ENCODE measurements at places on chromosomes 6 and 20.
A peak's percentile ranks its signal among the peaks of the same experiment; 100 is the strongest.

GRCh38 chr20:4788314-4788713 is 66.6 kb downstream of the PRND start:
- DNase-seq = no peak

GRCh38 chr6:43666196-43666920 is 21.2 kb downstream of the MRPS18A start:
- no peak for DNase-seq

DNA sequence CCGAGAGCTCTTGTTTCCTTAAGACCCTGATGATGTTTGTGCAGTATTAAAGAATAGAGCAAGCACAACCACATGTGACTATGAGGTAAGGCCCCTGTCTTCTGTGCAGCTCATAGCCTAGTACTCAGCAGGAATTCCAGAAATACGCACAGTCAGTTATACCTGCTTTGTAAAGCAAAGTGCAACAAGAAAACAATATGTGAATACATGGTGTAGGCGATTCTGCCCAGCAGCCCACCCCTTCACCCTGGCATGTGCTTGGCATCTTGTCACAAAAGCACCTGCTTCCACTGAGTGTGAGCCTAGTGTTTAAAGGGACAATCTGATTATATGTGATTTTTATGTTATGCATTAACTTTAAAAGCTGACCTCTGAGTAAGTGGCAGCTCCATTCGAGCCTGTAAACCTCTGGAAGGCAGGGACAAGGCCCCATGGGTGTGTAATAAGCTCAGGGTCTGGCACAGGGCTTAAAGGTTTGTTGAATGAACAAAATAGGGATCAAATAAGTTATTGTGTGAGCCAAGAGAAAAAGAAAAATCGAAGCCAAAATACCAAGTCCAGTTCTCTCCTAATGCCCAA is 148.7 kb downstream of the DOK5 start:
- DNase-seq = no peak

DNA sequence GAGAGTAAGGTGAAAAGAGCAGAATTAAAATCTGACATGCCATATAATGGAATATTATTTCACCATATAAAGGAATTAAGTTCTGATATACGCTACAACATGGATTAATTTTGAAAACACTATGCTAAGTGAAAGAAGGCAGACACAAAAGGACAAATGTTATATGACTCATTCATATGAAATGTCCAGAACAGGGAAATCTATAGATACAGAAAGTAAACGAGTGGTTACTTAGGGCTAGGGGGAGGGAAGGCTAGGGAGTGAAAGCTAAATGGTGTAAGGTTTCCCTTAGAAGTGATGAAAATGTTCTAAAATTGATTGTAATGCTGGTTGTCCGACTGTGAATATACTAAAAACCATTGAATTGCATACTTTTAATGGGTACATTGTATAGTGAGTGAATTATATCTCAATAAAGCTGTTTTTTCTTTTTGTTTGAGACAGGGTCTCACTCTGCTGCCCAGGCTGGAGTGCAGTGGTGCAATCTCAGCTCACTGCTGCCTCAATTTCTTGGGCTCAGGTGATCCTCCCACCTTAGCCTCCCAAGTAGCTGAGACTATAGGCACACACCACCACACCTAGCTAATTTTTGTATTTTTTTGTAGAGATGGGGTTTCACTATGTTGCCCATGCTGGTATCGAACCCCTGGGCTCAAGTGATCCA is 8.2 kb downstream of the PRPH2 start:
- DNase-seq = no peak

GRCh38 chr6:139640921-139641320 is 266.5 kb upstream of the CITED2 start:
- DNase-seq = no peak

DNA sequence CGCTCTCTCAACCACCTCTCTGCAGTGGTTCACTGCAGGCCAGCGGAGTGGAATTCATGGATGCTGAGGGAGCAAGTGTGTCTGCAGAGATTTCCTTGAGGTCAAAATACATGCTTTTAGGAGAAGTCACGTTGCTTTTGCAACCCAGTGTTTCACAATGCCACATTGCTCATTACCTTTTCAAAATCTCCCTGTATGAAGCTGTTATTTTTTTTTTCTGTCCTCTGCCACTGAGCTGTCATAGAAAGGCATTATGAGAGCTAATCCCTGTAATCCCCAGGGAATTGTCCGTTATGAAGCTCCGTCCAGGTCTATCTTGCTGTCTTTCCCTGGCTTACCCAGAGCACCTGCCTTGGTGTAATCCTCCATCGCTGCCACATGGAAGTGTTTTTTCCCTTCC is 60.5 kb upstream of the SLC22A23 start:
- DNase-seq = no peak

- no peak for DNase-seq
Observed at GRCh38 chr6:35497571-35498421, 917 bp upstream of the TEAD3 start.

DNA sequence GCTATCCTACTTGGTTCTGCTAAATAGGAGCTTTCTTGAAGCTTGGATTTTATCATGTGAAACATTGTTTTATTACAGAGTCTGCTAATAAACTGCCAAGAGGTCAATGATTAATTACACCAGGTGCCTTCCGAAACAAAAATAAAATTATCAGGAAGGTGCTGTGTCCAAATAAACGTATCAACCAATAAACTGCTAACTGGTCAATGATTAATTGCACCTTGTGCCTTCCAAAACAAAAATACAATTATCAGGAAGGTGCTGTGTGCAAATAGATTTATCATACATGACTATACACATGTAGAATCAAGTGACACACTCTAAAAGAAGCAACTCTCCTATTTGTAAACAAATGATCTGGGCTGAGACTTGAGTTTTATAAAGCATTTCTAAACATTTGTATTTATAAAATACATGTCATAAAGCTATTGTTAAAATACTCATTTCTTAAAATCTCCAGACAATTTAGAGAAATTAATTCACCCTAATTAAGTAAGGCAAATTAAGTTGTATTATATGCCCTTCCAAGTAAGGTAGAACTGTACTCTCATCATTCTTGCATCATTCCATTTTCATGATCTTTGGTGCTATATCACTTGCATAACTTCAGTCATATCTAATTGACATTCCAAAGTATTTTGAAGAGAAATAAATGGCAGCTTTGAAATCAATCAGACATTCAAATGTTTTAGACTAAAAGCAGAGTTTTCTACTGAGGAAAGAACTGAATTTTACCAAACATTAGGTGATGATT is 26.8 kb downstream of the SPTLC3 start:
- no peak for DNase-seq

DNA sequence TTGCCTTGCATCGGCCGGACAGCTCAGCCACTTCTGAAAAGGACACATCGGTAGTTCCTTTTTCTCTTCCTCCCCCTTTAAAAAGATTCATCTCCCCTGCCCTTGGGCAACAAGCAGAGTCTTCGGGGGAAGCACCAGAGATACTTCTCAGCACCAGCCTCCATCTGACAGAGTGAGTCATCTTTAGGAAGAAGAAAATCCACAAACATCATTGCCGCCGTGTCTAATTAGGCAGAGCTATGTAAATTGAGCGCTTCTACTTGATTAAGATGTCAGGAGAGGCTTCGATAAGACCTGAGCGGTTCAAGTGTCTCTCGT is 186.4 kb downstream of the TAF4 start:
- no peak for DNase-seq

GRCh38 chr6:83958241-83958685 is 75.3 kb upstream of the MRAP2 start:
- no peak for DNase-seq

DNA sequence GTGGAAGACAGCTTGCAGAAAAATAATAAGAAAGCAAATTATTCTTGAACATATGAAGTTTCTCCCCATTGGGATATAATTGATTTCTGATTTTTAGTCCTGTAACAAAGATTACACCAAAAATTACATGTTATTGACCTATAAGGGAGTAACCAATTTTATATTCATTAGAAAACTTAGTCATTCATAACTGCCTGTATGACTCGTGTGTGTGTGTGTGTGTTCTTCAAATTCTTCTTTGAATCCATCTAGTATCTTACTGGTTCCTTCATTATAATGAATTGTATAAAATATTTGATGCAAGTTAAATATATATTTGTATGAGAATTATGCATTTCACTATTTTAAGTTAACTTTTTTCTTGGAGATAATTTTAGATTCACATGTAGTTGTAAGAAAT is 310.4 kb downstream of the HAO1 start:
- DNase-seq = no peak

DNA sequence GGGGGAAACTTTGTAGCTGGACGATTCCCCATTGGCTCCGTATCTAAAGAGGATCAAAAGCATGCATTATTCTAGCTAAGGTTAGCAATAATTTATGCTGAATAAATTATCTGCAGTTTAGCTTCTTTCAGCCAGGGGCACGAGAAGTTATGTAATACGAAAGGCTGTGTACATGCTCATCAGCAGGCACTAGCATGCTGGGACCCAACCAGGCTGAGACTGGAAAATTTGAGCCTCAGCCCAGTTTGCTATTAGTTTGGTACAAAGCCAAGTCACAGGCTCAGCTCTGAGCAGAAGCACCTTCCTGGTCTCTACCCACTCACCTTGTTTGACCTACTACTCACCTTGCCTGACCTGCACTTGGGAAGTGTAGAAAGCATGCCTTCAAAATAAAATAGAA is 328.1 kb upstream of the ARID1B start:
- no peak for DNase-seq

DNA sequence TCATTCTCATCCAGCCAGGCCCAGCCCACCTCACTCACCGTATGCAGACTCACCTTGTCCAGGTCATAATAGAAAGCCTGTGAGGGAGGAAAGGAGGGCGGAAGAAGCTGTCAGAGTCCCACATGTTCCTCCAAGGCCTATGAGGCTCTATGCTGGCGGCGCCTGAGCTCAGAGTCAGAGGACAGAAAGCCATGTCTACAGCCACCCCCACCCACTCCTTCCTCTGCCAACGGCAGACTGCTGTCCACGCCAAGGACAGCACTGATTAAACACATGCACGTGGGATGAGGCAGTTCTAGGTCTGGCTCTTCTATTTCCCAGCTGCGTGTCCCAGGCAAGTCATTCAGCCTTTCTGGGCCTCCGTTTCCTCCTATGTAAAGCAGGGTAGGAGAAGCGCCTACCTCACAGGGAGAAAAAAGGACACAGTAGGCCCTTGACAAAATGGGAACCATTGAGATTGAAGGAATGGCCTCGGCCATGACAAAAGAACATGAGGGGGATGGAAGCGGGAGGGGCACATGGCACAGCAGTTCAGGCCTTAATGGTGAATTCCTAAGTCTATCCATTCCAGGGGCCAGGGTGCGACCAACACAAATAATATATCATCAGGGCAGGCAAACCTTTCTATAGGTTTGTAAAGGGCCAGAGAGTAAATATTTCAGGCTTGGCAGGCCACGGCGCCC is 80.1 kb downstream of the RIPOR3 start:
- DNase-seq = no peak

DNA sequence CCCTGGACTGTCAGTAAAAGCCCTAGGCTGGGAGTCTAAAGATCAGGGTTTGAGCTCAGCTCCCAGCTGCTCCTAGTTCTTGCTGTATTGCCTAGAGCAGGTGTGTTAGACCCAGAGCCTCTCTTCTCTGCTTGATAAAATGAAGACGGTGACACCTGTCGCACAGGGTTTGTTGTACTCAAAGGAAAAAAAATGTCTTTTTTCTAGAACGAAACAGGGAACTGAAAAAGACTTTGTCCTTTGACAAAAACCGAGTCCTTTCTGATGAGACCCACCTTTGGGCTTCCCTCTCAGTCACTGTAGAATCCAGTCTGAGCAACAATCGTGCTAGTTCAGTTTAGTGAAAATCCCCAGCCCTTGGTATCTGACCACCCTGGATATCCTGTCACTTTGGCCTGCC is 102.1 kb upstream of the LAMP5 start:
- DNase-seq = no peak

- no peak for DNase-seq
Observed at GRCh38 chr6:109197061-109197460, 101.8 kb downstream of the CEP57L1 start.

- DNase-seq = no peak
Observed at GRCh38 chr20:49664612-49665313, 48.9 kb downstream of the B4GALT5 start.

DNA sequence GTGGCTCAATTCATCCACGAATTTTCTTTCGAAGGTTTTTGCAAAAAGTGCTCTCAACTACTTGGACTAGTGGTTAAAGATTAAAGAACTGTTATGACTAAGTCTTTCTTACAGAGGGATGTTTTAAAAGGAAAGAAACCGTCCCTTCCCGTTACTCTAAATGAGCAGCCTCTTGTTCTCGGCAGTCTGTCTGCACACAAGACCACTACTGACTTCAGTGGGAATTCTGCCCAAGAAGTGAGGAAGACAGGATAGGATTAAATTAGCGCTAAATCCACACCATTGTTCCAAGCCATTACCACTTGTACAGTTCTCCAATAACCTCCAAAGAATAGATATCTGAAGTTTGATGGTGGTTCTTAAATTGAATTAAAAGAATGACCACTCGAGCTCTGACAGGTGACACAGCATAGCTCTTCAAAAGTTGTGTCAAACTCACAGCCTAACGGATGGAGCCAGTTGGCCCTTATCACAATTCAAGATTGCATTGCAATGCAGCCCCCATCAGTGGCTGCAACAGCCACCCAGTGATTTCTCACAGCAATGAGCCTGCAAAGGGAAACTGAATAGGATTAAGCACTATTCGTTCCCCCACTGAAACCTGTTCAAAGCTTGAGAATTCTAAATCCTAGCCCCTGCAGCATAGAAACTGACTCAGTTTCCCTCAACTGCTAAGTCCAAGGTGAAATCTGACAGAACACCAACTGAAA is 1.8 kb downstream of the EPB41L2 start:
- DNase-seq = no peak

GRCh38 chr20:50464026-50464724 is 46.0 kb upstream of the PTPN1 start:
- peak; percentile 38 for DNase-seq

DNA sequence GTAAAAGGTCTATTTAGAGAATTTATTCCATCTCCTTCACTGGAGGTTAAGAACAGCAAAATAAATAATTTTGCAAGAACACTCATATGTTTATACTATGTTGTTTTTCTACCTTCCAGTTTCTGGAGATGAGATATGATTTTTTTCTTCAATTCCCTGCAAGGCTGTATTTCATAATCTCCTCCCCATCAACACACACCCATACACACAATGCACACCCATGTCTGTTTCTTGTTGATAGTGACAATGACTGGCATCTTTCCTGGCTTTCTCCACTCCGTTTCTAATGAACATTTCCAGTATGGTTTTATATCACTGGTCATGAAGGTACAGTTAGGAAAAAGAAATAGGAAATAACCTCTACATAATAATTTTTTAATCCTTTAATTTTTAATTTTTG is 202.1 kb downstream of the ARHGAP18 start:
- no peak for DNase-seq

- DNase-seq = no peak
Observed at GRCh38 chr6:81668615-81669047, 83.8 kb downstream of the TENT5A start.

- no peak for DNase-seq
Observed at GRCh38 chr20:3783511-3784195, 2.4 kb upstream of the SPEF1 start.

- DNase-seq = no peak
Observed at GRCh38 chr6:91637217-91637616, 1050.3 kb upstream of the MAP3K7 start.

DNA sequence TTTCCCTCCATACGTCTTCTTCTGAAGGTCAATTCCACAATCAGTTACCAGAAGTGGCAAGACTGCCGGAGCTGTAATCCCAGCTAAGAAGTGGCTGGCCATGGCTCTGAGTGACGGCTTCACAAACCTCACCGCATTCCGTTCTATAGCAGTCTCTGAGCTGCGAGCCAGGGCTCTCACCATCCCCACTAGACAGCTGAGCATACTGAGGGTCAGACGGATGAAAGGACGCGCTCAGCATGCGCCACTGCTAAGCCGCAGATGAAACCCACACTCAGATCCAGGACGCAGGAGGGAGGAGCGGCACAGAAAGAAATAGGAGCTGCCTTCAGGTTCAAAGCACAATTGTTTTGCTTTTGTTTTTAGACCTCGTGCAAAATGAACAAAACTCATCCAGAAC is 97.9 kb downstream of the ANKRD60 start:
- DNase-seq = no peak

All from activated CD4-positive, CD25-positive, alpha-beta regulatory T cell treated with anti-CD3 and anti-CD28 coated beads, Interleukin-2, amount 50 U/mL, for 16 hours (primary cell).